ENCODE measurements at places on chromosomes 2 and 18. TPM values are rescaled to one million over a fixed set of nuclear protein-coding genes. Genes with fewer than 3 reads are reported as not detected.

DNA sequence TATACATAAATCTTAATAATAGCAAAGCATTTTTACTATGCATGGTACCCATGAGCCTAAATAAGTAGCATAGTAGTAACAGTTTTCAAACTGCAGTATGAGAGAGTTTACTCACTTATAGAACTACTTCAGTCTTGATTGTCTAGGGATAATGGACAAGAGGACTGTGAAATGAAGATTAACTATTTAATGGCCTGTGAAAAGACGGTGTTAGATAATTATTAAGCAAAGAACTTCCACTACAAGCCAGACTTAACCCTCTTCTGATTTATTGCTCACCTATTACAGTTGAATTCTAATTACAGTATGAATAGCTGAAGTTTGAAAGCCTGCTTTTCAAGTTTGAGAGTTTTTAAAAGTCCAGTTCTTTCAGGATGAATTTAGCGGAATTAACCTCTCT is 18.9 kb downstream of the PIK3C3 start:
- no peak overlapping the region for H3K27ac ChIP-seq
- no peaks in the 10 kb centered on the region for H3K27me3 ChIP-seq
- no peak for DNase-seq
- H3K4me3 ChIP-seq, result no peak overlapping the region
- H3K4me1 ChIP-seq, result no peaks in the 10 kb centered on the region

Gene M1AP
- 0.12 TPM for polyA plus RNA-seq

GRCh38 chr18:66461344-66461743 is 142.5 kb downstream of the CDH19 start:
- no peaks in the 10 kb centered on the region for H3K27me3 ChIP-seq
- H3K4me1 ChIP-seq, result no peaks in the 10 kb centered on the region
- H3K36me3 ChIP-seq, result no peaks in the 10 kb centered on the region
- H3K27ac ChIP-seq, result no peak overlapping the region
- H3K4me3 ChIP-seq, result no peak overlapping the region
- DNase-seq, result no peak

Gene PID1
- 7.0 TPM for polyA plus RNA-seq

Gene CCDC74A
- 0.89 TPM for polyA plus RNA-seq
